Stimulated activated naive CD8-positive, alpha-beta T cell treated with anti-CD3 and anti-CD28 coated beads, Interleukin-15, amount 100 ng/mL, for 72 hours (primary cell): ENCODE measurements at places on chromosomes 1 and 21.

- DNase-seq: no peak
Observed at GRCh38 chr21:27047283-27047657, 80.4 kb upstream of the ADAMTS5 start.

DNA sequence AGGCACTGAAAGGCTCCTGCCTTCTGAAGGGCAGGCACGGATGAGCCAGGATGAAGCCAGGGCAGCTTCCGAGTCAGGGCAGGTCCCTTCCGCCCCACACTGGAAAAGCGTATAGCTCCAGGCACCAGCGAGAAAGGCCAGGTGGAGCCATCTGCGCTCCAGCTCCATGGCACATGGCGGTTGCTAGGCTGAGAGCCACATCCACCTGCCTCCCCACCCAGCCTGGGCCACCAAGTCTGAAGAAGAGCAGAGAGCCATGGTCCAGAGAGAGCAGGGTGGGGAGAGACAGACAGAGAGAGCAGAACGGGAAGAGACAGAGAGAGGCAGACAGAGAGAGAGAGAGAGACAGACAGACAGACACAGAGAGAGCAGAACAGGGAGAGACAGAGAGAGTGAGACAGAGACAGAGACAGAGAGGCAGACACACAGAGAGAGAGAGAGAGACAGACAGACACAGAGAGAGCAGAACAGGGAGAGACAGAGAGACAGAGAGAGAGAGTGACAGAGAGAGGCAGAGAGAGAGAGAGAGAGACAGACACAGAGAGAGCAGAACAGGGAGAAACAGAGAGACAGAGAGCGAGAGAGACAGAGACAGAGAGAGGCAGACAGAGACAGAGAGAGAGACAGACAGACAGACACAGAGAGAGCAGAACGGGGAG lies 5.2 kb downstream of the FNDC10 start:
- no peak for DNase-seq

GRCh38 chr1:177032434-177032833 lies 132.1 kb downstream of the ASTN1 start:
- DNase-seq: no peak

GRCh38 chr21:45269861-45270260 lies 17.8 kb downstream of the POFUT2 start:
- no peak for DNase-seq
